ENCODE measurements at places on chromosomes 3 and 15. TPM values are rescaled to one million over a fixed set of nuclear protein-coding genes. Genes with fewer than 3 reads are reported as not detected.

The PLIN1 gene
- total RNA-seq: 0.26 TPM

The VEPH1 gene
- total RNA-seq: 62.6 TPM

The GABRR3 gene
- total RNA-seq: not detected

The PGBD4 gene
- total RNA-seq: 2.2 TPM

Data from aortic smooth muscle cell (primary cell).